Activated naive CD4-positive, alpha-beta T cell treated with anti-CD3 and anti-CD28 coated beads, Interleukin-2, amount 50 U/mL, for 16 hours (primary cell): ENCODE measurements at places on chromosomes 1 and 21.
A peak's percentile ranks its signal among the peaks of the same experiment; 100 is the strongest.

- no peak for DNase-seq
Observed at GRCh38 chr1:197928849-197929336, 11.7 kb downstream of the LHX9 start.

DNA sequence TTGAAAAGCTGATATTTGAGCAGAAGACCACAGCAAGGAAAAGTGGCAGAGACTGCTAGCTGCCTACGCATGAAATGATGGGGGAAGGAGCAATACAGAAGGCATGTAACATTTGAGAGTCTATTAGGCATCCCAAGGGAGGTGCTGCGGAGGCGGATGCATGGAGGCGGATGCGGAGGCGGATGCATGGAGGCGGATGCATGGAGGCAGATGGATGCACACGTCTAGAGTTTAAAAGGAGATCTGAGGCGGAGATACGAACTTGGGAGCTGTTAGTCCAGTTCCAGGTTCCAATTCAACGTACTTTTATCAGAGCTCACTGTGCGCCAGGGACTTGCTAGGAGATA, 744 bp upstream of the DDX20 start:
- DNase-seq = peak; percentile 33

DNA sequence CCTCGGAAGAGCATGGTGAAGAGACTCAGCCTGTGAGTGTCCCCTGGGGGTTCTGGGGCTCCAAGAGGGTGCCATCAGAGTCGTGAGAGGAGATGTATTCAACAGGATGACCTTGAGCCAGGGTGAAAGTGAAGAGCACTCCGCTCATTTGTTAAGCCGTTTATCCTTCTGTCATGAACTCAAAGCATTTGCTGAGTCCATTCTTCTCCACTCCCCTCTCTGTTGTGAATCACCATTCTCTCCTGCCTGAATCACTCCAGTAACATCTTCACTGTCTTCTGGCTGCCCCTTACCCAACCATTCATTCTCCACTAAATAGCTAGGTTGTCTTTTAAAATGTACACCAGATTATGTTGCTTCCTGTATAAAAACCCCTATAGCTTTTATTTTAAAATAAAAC, 102.2 kb downstream of the RGL1 start:
- DNase-seq = no peak

DNA sequence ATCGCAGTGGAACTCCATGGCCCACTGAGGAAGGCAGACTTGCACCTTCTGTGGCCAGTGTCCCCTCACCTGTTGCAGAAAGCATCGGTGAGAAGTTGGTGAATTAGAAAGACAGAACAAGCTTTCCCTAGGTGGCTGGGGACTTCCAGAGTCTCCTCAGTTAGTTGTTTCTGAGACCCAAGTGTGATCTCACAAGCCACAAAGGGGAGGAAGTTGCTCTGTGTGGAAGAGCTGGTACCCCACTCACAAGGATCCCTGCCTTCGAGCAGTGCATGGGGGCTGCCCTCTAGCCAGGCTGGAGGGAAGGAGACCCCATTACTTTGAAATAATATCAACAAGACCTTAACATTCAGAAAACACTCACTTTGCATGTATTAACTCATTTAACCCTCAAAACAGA, 2.1 kb downstream of the PRELP start:
- DNase-seq = no peak

GRCh38 chr1:15309687-15310086, 62.7 kb downstream of the FHAD1 start:
- DNase-seq = no peak

GRCh38 chr1:219442611-219443061, 170.3 kb downstream of the ZC3H11B start:
- no peak for DNase-seq

DNA sequence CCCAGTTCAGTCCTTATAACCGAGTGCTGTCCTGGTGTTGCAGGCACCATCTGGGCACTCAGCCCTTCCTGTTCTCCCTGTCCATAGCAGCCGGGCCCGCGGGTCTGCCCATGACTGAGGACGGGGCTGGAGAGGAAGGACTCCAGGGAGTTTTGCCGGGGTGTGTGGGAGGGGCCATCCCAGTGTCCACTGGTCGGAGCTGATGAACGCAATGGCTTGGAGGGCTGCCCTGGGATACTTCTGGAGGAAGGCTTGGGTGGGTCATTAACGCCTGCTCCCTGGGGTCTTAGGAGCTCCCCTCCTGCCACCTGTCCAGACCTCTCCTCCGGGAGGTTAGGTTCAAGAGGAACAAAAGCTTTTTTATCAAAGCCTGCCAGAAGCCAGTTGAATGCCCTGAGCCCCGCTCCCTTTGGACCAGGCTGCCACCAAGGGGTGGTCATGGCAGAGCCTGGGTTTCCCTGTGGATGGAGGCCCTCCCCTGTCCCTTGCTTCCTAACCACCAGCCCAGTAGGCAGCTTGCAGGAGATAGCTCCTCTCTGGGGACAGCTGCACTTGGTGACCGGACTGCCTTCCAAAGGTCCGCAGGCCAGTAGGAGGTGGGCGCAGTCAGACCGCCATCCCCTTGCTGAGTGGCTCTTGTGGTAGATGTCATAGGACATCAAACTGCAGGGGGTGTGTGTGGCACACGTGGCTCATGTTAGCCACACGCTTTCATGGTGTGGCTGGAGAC, 61.3 kb downstream of the TRIM11 start:
- peak; percentile 7 for DNase-seq

DNA sequence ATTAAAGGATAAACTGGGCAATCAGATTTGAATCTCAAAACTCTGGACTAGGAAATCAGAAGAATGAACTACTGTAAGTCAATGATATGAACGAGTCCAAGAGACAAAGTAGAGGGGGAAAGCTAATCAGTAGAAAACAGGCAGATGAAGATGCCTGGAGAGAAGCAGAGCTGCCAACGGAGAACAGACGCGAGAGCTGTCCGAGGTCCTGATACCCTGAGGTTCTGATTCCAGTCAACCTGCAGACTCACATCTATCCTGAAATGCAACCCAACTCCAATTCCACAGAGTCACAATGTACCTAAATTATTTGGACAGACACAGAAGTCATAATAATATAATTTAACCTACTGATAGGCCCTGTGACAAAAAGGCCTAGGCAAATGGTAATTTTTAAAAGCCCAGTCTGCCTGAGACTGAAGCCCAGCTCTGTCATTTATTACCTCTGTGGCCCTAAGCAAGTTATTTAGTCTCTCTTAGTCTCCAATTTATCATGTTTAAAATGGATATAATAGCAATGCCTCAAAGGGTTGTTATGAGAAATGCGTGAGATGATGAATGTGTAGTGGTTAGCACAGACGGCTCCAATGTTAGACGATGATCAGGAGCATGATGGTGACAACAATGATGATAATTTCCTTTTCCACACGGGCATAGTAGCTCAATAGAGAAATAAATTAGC, 33.4 kb downstream of the RGS7 start:
- no peak for DNase-seq

- DNase-seq = no peak
Observed at GRCh38 chr21:22456241-22456640, 1458.0 kb downstream of the NCAM2 start.

DNA sequence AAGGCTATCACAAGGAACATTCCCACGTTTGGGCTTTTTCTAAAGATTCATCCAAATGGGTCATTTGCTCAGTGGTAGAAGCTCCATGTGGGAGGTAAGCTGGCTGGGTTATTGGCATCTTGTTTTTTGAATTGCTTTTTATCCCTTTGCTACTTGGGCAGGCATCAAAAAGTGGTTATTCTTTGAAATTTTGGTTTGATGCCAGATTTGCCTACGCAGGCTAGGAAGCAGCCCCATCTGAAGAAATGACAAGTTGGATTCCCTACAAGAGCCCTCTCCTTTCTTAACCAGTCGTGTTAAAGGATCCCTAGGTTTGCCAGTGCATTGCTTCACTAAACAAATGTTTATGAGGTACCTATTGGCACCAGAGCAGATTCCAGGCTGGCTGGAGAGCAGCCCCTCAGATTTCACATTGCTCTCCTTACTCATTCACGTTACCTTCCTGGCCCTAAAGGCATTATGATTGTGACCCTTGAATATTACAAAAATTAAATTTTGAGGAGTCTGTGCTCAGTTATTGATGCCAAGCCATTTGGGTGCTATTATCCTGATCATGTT, 38.8 kb downstream of the ARID1A start:
- no peak for DNase-seq

DNA sequence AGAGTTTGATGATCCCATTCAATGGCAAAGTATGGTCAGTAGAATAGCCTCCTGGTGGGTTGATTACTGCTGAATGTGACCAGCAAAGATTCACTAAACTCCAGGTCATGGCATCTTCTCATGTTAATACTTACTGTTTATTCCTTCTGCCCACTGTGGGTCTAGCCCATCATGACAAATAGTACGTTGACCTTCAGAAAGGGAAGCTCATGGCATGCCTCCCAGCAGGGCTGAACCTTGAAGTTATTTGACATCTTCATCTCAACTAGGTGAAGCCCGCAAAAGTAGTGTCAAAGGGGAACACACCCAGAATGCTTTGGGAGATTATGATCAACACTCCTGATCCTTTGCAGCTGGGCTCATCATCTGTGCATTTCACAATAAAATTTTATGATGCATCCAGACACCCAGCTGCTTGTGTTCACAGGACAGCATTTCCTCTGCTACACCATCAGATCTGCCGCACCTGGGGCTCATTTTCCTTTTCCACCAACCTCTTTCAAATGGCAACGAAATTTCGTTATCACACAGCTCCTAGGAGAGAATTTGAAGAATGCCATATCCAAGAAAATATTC, 49.6 kb downstream of the HLX start:
- DNase-seq = no peak

DNA sequence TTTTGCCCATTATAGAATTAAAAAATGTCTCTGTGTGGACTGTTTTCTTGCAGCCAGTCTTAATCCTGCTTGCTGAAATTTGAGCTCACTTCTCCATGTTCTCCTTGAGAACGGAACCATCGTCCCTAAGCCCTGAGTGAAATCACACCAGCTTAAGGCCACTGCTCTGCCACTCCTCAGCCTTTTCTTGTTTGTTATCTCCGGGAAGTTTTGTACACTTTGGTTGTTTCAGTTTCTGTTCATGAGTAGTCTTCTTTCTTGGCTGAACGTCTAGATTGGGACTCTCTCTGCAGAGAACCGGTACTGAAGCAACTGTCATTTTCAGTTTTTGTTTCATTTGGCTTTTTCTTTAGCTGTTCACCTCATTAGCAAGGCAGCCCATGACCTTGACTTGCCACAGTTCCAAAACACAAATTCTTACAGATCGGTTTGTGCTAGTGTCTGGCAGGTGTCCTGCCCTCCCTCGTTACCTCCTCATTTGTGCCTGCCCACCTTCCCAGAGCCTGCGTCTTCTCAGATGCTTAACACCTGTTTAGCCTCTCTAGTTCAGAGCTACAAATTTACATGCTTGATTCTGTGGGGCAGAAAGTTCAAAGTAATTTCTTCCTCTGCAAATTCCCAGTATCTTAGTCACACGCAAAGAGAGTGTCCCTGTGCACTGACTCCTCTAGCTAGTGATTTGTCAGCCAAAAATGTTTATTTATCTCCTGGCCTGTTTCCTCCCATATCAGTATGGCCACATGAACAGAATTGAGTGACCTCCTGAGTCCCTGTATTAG, 12.4 kb downstream of the PSEN2 start:
- peak; percentile 44 for DNase-seq
